Stimulated activated CD8-positive, alpha-beta memory T cell treated with anti-CD3 and anti-CD28 coated beads, Interleukin-4, amount 100 ng/mL, for 48 hours (primary cell): ENCODE measurements at places on chromosomes 12 and 14.

GRCh38 chr14:53060046-53060445 is 93.1 kb downstream of the DDHD1 start:
- no peak for DNase-seq

DNA sequence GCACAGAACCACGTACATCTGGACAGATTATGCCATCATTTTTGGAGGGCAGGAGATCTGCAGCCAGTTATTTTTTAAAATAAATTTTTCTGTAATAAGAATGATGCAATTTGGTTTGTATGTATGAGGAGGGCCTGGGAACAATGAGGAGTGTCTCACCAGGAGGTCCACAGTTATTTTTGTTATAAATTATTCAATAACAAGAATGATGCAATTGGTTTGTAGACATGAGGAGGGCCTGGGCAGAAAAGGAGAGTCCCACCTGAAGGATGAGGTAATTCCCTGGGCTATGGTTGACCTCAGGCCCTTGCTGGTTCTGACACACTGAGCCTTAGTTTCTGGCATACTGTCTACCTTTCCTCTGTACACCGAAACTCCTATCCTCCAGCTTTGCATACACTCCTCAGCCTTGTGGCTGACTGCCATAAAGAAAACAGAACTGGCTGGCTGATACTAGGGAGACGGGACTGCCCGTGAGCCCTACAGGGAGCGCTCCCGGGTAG is 9.0 kb upstream of the DCD start:
- DNase-seq: no peak

DNA sequence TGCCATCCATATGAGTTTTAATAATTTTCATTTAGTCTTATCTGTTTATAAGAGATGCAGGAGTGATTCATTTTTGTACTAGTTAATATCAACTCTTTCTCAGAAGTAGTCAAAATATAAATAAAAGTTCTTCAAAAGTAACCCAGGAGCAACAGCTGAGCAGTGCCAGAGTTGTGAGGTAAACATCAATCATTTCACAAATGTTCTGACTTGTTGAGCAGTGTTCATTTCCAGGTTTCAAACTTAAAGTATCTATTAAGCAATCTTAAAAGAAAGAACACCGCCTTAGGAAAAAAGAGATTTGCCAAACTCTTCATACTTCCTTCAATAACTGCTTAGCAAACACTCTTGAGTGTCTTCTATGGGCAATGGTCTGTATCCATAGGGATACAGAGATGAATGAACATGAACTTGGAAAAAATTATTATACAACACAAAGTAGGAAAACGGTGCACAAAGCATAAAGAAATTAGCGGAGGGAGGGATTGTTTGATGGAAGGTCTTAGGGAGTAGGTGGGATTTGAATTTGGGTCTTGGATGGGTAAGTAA is 41.9 kb upstream of the POC1B start:
- DNase-seq: no peak

- no peak for DNase-seq
Observed at GRCh38 chr12:91093341-91093740, 18.0 kb downstream of the LUM start.

GRCh38 chr12:48216785-48217184 is 13.7 kb upstream of the OR10AD1 start:
- no peak for DNase-seq

DNA sequence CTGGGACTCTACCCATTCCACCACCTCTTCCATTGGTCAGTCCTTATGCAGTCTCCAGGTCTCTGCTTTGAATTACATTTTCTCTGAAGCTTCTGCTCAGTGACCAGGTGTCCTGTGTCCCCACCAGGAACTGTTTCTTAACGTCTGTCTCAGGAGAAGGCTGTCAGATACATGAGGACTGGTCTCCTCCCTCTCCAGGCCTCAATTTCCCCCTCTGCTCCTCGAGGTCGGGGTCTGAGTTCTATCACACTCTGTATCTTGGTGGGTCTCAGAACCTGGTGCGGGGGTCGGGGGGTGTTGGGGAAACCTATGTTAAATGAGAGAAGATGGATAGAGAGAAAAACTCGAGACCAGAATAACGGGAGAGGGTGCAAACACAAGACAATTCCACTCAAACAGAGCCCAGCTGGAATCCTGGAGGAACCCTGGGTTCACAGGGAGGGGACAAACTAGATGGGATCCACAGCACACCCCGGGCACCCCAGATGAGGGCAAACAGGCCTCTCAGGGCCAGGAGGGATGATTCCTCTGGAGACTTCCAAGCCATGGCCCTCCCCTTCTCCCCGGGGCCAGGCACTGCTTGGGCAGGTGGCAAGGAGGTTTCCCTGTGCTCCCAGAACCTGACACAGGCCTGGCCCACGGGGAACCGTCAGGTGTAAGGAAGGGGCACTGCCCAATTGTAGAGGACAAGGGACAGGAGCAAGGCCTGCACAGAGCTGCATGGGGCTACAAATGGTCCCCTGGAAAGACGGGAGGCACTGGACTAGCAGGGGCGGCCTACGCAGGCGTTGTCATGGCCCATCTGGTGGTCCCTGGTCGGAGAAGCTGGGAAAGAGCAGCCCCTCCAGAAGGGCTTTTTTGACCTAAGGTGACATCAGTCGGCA is 313.2 kb upstream of the DIO3 start:
- no peak for DNase-seq

- DNase-seq: no peak
Observed at GRCh38 chr14:56244138-56244789, 126.1 kb downstream of the PELI2 start.
